Cortex of kidney (tissue), 1 donor: ENCODE measurements at places on chromosomes 12 and 14.

DNA sequence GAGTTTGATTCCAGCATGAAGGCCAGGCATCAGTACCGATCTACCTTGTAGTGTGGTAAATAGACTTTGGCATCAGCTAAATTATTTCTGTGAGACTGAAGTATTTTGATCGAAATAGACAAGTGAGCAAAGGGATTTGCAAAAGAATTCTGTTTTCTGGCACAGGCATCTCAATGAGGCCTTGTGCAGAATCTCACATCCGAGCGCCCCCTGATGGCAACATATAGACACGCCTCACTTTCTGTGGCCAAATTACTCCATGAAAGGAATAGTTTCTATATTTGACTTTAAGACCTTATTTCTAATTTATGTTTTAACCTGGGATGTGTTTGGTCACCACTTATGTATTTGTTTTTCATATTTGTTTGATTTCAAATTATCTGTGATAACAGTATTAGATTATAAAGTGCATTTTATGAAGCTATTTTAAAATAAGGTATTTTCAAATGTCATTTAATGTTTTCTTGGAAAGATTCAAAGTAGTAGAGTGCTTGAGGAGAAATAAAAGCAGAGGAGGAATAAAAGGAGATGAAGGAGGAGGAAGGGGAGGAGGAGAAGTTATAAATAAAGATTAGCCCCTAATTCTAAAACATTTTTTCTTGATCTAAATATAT lies 731.9 kb downstream of the NRXN3 start:
- no peak for DNase-seq

DNA sequence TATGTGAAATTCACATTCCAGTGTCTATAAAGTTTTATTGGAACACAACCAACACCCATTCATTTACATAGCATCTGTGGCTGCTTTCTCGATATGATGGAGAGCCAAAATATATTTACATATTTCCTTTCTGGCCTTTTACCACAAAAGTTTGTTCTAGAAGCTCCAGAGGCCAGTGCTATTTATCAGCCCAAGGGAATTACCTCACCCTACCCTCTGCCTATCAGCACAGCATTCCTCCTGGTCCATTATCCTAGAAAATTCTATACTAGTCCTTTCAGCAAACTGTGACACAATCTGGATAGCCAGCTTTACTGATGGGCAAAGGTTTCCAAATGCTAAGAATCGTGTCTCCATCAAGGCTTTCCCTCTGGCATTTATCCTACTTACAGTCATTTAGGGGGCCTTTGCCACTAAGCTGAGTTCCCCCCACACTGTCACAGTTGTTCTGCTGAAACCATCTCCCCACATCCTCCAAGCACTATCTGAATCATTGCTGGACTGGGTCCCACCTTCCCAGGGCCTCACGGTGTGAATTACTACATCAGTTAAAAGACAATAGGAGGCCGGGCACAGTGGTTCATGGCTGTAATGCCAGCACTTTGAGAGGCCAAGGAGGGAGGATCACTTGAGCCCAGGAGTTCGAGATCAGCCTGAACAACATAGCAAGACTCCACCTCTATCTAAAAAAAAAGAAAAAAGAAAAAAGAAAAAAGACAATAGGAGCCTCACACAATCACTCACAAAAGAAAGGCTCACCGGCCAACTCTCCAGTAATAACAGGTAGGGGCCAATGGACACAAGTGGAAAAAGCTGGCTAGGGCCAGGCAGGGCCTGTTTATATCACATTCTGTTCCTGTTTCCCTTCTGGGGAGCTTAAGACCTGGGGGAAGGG lies 12.1 kb downstream of the SYNE3 start:
- no peak for DNase-seq

DNA sequence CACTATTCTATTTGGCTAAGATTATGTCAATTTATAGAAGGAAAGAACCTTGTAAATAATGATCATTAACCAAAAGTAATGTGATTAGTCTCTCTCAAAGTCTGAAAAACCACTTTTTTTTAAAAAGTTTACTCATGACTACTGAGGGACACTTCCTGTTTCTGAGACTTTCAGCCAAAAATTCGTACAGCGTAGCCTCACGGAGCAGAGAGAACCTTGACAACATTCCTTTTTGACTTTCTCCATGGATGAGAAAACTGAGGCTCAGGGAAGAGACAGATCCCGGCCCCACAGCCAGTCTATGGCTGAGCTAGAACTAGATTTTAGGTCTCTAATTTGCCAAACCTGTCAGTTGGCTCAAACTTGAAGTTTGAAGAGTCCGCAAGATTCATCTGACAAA lies 68.2 kb downstream of the DAD1 start:
- no peak for DNase-seq

GRCh38 chr12:107650977-107651376 lies 34.6 kb upstream of the PWP1 start:
- no peak for DNase-seq

DNA sequence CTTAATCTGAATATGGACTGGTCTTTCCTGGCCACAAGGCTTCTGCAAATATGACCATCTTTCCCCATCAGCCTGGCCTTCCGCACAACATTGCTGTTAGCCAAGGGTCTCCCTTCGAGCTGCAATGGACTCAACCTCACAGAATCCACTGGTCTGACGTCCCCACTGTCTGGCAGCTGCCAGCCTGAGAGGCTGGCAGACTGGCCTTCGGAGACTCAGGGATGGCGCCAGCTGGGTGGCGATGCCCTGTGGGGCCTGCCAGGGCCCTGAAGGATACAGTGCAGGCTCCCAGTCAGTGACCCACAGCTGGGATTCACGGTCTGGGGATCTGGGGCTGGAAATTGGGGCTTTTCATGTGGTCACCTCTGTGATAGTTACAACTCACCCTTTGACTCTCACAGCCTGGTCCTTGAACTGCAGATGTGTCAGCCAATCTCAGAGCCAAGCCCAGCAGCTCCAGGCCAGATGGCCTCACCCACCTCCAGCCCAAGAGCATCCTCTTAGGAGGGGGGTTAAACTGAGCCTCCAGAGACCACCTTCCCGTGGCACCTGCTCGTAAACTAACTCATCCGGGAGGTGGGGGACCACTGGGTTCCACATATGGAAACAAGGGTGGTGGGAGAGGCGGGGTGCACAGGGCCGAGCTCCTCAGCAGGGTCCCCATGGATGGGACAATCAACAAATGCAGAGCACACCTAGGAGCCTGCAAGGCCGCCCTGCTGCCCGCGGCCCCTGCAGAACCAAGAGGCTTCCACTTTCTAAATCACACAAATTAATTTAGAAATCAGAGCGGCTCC lies 21.1 kb upstream of the C14orf180 start:
- no peak for DNase-seq

- no peak for DNase-seq
Observed at GRCh38 chr12:65100140-65100539, 21.0 kb downstream of the WIF1 start.

DNA sequence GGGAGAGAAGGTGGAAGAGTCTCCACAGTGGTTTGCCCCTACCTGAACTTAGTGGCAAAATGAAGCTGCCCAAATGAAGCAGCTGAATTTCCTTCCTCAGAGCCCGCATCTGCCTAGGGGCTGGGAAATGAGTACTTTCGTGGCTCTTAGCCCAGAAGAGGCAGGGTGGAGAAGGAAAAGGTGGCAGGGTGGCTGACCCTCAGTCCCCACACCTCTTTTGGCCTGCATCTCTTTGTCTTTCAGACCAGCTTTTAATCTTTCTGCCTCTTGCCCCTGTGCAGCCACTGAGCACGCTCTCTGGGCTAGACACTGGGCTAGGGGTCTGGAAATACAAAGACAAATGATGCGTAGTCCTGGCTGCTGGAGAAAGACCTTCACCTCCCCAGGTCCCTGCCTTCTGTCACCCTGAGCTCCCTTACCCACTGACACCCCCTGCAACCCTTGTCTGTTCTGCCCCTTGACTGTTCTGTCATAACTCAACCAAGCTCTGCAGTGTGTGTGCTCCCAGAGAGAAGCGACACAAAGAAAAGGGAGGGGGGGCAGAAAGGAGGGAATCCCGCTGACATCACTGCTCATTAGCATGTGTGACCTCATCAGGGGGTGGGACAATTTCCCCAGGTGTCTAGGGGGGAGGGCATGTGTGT lies 371 bp upstream of the REM2 start:
- DNase-seq: no peak

- no peak for DNase-seq
Observed at GRCh38 chr14:42504433-42504832, 897.8 kb downstream of the LRFN5 start.

DNA sequence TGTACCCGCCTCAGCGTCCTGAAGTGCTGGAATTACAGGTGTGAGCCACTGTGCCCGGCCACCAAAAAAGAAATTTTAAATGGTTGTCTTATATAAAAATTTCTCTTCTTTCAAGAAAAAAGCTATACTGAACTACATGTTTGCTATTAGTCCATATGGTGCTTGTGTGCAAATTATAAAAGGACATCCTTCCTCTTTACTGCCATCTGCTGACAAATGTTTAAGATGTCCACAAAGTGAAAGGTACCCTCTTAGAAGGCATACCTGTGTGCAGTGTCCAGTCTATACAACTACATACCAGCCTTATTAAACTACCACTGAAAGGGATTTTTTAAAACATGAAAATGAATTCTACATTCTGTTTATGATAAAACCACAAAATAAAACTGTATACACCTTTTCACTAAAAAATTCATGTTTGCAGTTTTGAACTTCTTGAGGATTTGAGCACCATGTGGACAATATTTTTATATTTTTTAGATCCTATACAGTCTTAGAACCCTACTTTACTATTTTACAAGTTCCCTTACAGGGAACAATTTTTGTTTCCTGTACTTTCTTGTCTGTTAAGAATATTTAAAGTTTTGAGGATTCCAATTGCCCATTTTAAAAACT lies 32.8 kb upstream of the TOMM20L start:
- DNase-seq: no peak

DNA sequence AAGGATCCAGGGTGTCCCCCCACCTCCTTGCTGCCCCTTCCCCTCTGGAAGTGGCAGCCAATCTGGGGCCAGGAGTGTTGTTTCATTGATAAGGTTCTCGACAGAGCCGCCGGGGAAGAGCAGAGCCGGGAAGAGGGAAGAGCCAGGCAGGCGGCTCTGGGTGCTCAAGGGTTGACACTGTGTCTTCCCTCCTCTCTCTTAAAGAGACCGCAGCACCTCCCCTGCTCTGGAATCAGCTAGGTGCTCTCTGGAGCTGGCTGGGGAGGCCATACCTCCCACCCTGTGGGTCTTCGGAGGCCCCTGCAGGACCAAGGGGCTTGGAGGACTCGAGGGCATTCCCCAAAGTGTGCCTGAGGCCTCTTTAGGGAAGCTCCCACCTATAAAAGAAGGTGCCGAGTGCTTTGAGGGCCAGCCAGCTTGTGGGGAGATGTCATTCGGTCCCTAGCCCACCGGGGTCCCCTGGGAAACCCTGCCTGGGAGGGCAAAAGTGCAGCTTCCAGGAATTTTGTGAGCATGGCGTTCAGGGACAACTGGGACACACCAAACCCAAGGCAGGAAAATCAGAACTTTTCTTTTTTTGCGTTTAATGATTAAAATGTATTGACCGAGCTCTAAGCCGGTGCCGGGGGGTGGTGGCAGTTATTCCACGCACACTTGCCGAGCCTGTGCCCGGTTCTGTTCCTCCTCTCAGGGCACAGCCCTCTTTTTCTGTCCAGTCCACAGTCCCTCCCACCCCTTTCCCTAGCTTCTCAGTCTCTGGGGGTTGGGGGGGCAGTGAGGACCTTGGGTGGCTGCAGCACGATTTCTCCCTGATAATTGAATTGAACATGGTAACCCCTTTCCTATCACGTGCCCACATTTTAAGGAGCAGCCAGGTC lies 3.0 kb downstream of the SETD1B start:
- DNase-seq: no peak

- DNase-seq: no peak
Observed at GRCh38 chr12:89970722-89971121, 262.1 kb upstream of the ATP2B1 start.

- no peak for DNase-seq
Observed at GRCh38 chr12:63841571-63841970, 2.9 kb upstream of the SRGAP1 start.

- DNase-seq: no peak
Observed at GRCh38 chr12:27870939-27871338, 90.9 kb upstream of the MANSC4 start.

DNA sequence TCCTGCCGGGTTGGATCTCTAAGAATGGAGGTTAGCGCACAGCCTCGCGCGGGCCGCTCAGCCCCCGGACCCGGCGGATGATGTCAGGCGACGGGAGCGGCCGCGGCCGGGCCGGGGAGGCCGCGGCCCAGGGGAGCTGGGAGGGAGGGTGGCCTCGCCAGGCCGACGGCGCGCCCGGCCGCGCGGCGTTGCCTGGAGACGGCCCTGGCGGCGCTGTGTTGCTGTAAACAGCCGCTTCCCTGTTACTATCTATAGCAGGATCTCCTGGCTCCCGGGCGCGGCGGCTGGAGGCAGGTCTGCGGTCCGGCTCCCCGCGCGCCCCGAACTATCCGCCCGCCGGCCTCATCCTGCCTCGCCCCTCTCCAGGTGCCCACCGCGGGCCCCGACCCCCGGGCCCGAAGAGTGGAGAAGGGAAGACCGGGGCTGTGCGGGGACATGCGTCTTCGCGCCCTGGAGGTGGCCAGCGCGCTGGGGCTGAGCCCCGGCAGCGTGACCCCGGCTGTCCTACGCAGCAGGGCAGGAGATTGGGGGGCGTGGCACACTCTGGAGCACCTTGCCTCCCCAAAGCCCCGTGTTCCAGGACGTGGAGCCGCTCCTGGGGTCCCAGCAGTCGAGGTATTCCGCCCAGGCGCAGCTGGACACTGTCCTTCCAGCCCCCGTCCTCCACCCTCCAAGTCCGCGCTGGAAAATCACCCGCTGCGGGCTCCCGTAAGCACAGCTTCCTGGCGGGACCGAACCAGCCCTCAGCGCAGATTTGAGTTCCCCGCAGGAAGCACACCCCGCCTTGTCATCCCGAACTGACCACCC lies 1.4 kb upstream of the FOS start:
- DNase-seq: no peak

GRCh38 chr14:73785834-73786635 lies 65.6 kb upstream of the PTGR2 start:
- no peak for DNase-seq

DNA sequence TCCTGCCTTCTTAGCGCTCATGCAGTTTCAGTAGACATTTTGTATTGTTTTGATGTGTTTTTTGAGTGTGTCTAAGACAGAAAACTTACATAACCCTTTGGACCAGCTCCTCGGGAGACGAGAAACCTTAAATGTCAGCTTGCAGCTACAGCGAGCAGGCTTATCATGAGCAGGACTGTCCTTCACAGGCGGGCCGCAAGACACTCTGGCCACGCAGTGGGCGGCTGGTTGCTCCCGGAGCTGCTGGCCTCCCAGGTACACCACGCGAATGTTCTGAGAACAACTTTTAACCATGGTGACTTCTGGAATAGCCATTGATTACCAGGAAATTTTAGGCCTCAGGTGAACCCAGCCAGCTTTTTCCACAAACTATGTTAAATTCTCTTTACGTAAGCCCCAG lies 164.1 kb upstream of the DIO3 start:
- DNase-seq: no peak
